SK-MEL-5 (cell line): ENCODE measurements at places on chromosomes 2 and 18. TPM values are rescaled to one million over a fixed set of nuclear protein-coding genes. Genes with fewer than 3 reads are reported as not detected.
A peak's percentile ranks its signal among the peaks of the same experiment; 100 is the strongest.

Gene LIMS4
- total RNA-seq, result 0.16 TPM in 1 of 2 replicates, not detected in the other

Gene RPRM
- not detected in 2 replicates for total RNA-seq

- no peak for DNase-seq
Measured at GRCh38 chr2:152376385-152376784, 41.4 kb downstream of the FMNL2 start.

Gene TFPI
- 15.3 and 20.5 TPM in 2 replicates for total RNA-seq

DNA sequence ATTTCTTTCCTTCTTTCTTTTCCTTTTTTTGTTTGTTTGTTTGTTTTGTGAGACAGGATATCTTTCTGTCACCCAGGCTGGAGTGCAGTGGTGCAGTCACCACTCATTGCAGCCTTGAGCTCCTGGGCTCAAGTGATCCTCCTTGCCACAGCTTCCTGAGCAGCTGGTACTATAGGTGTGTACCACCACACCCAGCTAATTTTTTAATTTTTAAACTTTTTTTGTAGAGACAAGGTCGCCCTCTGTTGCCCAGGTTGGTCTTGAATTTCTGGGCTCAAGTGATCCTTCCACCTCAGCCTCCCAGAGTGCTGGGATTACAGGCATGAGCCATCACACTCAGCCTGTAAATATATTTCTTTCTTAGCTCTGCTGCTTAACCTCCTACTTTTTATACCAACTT lies 83.4 kb upstream of the CYP20A1 start:
- DNase-seq, result no peak

DNA sequence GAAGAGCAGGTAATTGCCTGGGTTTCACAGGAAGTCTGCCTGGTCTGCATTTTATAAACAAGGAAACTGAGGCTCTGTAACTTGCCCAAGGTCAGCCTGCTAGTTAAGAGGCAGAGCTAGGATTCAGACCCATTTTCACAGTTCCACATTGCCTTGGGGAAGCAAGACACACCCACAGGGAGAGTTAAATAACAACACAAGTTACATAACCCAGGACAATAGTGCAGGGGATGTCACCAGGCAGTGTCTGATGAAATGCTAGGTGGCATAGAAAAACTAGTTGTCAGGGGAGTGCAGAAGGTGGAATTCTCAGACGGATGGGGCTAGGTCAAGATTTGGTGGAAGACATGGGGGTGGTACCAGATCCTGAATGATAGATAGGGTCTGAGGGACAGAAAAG lies 69.7 kb downstream of the PRKCE start:
- DNase-seq, result no peak

DNA sequence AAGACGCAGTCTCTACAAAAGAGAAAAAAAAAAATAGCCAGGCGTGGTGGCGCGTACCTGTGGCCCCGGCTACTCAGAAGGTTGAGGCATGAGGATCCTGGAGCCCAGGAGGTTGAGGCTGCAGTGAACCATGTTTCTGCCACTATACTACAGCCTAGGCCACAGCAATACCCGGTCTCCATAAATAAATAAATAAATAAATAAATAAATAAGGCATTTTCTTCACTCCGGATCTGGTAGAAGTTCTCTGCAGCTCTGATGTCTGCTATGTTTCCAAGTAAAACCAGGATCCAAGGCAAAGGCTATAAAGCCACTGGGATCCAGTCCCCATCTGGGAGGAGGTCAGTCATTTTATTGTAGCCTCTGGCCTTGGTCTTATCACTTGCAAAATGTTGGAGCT lies 15.5 kb downstream of the NFE2L2 start:
- no peak for DNase-seq

Gene SIX3
- total RNA-seq, result not detected in 2 replicates

DNA sequence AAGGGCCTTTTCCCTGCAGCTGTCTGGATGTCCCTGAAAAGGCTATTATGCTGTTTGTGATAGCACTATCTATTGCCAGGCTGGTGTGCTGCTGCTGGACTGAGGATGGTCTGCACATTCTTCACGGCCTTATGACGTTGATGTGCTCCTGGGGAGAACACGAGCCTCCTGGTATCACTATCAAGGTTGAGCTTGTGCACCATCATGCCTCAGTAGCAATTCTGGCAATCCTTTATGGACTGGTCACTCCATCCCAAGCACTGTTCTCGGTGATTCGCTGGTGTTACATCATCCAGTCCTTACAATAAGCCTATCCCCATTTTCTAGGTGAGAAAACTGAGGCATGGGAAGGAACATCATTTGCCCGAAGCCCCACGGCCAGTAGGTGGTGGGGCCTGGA lies 18.2 kb upstream of the CCBE1 start:
- DNase-seq, result no peak

- DNase-seq, result no peak
Measured at GRCh38 chr2:164803776-164804466, 37.7 kb downstream of the COBLL1 start.

- DNase-seq, result no peak
Measured at GRCh38 chr2:127993659-127994058, 34.2 kb downstream of the SAP130 start.

GRCh38 chr2:69768235-69768634 lies 26.3 kb downstream of the ANXA4 start:
- no peak for DNase-seq

Gene MAP2
- total RNA-seq, result 2.5 and 4.2 TPM in 2 replicates

GRCh38 chr2:159640176-159640575 lies 23.8 kb upstream of the BAZ2B start:
- DNase-seq, result no peak

DNA sequence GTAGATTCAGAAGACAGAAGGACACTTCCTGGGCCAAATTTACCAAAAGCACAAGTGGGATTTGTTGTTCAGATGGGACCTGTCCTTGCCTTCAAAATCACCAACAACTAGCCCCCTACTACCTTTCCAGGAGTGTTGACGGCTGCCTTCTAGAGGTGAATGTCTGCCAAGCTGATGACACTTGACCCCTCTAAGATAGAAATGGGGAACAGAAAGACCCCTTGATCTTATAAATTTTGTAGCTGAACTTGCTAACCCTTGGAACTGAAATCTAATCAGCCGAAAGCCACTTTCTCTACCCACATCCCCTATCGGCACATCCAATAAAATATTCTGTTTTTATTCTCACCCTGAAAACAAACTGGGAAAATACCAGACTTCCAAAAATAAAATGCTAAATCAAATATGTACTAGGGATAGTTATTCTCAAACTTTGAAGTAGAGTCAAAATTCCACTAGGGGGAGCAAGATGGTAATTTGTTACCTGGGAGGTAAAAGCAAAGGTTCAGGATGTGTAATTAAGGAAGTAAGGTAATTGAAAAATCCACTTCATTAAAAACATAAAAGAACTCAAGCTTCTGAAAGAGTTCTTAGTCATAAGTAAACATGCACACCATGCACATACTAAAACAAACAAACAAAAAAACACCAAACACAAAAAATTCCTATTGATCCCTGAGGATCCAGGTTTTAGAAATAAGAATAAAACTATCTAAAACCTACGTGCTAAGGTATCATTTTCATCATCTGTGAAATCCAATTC lies 119.2 kb downstream of the ANKRD44 start:
- peak; percentile 64 for DNase-seq

DNA sequence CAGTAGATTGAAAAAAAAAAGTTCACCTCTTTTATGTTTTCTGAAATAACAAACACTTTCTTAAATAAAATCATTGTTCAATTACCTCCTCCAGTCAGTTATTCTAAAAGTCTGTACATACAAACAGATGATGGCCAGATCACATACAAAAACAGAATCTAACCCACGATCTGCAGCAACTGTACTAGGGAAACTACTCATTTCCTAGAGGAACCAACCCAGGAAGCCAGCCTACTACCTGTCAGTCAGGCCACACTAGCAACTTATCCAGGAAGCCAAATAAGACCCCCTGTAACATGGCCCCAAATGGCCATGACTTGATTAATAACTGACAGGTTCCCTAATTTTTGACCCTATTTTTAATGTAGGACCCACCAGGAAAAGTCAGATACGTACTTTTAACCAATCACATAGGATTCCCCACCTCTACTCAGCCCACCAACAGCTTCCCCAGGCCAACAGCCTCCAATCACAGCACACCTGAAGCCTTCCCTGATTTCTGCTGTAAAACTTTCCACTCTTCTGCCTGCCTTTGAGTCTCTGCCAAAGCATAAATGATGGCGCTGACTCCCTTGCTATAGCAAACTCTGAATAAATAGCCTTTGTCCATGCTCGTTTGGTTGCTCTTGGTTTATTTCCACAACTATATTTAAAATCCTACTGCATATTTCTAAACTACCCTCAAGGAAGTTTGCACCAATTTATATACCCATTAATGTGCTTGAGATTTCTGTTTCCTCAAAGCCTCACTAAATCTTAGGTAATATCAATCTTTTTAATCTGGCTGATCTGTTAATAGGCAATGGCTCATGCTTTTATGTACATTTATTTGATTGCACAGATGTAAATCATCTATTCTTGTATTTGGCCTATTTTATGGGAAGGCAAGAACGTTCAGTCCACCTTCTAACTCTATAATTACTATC lies 486.4 kb downstream of the FBXO15 start:
- DNase-seq, result no peak

Gene SLC8A1
- total RNA-seq, result 36.4 and 40.7 TPM in 2 replicates
